ENCODE measurements at places on chromosomes 5 and 9. TPM values are rescaled to one million over a fixed set of nuclear protein-coding genes. Genes with fewer than 3 reads are reported as not detected.

Gene BAAT
- 0.08 TPM for total RNA-seq

Gene KYAT1
- total RNA-seq = 12.2 TPM

Gene AFAP1L1
- total RNA-seq = not detected

Gene SLC46A2
- total RNA-seq = not detected

Gene PRLR
- total RNA-seq = not detected

Gene CDKN2B
- total RNA-seq = 0.73 TPM

Gene SOHLH1
- total RNA-seq = not detected

- H3K36me3 ChIP-seq = no peaks in the 10 kb centered on the region
- H3K4me1 ChIP-seq = peaks cover 11% of the 10 kb centered on the region
- H3K27ac ChIP-seq = no peak overlapping the region
- DNase-seq = no peak
These were observed 73.7 kb downstream of the TENT4A start for GRCh38 chr5:6786786-6787495.

GRCh38 chr9:122949696-122950095 lies 8.9 kb downstream of the RABGAP1 start:
- peaks cover 39% of the 10 kb centered on the region for H3K4me1 ChIP-seq
- no peak overlapping the region for H3K4me3 ChIP-seq
- no peak overlapping the region for H3K27ac ChIP-seq
- peaks cover 15% of the 10 kb centered on the region for H3K36me3 ChIP-seq

GRCh38 chr9:129068990-129069861 lies 11.7 kb upstream of the DOLPP1 start:
- no peak overlapping the region for H3K4me3 ChIP-seq
- peak overlapping the region; percentile 81 for H3K27ac ChIP-seq
- peaks cover 12% of the 10 kb centered on the region for H3K36me3 ChIP-seq

DNA sequence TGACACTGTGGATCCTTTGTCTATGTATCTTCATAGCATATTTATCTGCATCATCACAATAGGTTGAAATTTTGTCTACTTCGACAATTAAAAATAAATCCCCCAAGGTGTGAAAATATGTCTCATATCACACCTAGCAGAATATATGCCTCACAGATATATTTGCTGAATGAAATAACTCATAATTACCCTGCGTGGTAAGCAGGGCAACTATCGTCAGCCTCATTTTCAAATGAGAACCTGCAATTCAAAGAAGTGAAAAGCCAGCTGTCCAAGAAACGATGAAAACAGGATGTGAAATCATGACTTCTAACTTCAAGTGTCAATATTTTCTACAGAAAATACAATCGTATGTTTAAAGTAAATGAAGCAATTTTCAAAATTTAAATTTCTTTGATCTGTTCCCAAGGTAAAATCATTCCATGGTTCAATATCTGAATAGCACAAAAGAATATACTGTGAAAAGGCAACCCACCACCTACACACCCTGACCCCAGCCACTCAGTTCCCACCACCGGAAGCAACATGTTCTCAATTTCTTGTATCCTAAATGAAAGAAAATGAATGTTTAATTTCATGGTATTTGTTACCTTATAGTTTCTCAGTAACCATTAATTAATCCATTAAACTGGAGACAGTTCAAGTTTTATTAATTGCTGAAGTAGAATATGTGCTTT lies 57.1 kb downstream of the TBCA start:
- no peaks in the 10 kb centered on the region for H3K27me3 ChIP-seq
- H3K4me3 ChIP-seq = no peak overlapping the region
- H3K27ac ChIP-seq = no peak overlapping the region
- peaks cover 15% of the 10 kb centered on the region for H3K4me1 ChIP-seq
- H3K36me3 ChIP-seq = peaks cover 2% of the 10 kb centered on the region

DNA sequence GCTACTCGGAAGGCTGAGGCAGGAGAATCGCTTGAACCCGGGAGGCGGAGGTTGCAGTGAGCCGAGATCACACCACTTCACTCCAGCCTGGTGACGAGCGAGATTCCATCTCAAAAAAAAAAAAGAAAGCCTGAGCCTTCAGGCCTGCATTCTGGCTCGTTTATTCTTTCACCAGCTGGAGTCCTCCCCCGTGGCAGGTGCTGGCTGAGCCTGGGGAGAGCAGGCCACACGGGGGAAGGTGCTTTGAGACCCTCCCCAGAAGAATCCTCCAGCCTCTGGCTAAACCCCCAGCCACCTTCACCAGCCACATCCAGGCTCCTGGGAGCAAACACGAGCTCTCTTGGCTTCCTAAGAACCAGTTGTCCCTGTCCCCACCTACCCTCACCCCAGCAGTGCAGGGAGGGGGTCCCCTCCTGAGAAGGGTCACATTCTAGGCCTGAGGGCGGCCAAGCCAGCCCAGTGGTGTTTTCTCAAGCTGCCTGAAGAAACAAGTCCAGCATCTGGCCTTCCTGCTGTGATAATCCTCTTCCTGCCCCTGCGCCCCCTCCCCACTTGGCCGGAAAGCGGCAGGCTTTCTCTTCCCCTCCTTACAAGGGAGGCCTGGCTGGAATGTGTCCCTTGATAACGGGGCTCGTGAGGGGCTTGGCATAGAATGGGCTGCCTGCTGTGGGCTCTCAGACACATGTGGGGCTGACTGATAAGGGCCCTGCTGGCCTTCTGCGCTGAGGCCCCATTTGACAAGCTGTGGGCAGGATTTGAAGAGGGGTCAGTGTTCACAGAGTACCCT lies 41.5 kb downstream of the PLPP7 start:
- no peak for DNase-seq
- H3K27me3 ChIP-seq = peaks cover 5% of the 10 kb centered on the region
- peaks cover under 1% of the 10 kb centered on the region for H3K4me1 ChIP-seq
- no peaks in the 10 kb centered on the region for H3K36me3 ChIP-seq
- no peak overlapping the region for H3K27ac ChIP-seq

GRCh38 chr5:50888751-50889150 lies 222.3 kb downstream of the PARP8 start:
- H3K27me3 ChIP-seq = no peaks in the 10 kb centered on the region
- no peak overlapping the region for H3K4me3 ChIP-seq
- H3K36me3 ChIP-seq = no peaks in the 10 kb centered on the region
- H3K4me1 ChIP-seq = no peaks in the 10 kb centered on the region

All from activated T-helper 1 cell treated with anti-CD3 and anti-CD28 coated beads, Interleukin-12 subunit alpha, Interleukin-12 subunit beta, Interleukin-2, Interleukin-4 antibody, amounts not matched to agents 30 ng/mL and 10 ng/mL and 1 ng/mL, durations not matched to agents 14 hours and 24 hours and 36 hours (primary cell).